ENCODE measurements at places on chromosomes 12 and 14.

DNA sequence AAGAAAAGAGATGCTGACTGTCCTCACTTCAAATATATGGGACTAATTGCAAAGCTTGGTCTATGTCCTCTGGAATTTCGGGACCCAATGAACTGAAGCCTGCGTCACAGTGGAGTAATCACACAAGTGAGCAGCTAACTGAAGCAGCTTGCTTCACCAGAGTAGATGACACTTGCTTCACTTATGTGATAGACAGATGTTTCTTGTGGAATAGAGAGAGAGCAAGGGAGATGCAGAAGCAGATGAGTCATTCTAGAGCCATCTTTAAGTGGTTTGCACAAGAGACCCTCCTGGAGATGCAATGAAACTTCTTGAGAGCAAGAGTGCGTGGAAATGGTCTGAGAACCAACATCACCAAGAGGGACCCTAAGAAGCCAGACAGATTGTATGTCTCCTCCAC is 1537.1 kb upstream of the FLRT2 start:
- no peak for DNase-seq

DNA sequence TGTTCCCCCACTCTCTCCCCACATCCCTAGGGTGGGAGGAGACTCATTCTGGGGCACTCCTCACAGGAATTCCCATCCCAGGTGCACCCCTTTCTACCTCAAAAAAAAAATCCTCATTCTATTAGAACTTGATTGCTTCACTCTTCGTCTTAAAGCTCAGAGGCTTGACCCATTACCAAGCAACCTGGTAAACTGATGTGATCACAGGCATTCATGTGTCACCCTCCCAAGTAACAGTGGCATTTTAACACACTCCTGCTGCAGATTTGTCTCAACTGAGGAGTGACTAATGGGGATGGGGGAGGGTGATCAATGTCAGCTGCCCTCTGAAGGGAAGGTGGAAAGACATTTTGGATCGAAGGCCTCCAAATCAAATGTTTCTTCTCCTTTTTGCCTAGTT is 78.1 kb upstream of the PTHLH start:
- DNase-seq = no peak

- no peak for DNase-seq
These were observed 8.5 kb downstream of the LRTM2 start for GRCh38 chr12:1828856-1829255.

- no peak for DNase-seq
These were observed 3.8 kb downstream of the PRKCH start for GRCh38 chr14:61325166-61325565.

- no peak for DNase-seq
These were observed 968 bp upstream of the ARID4A start for GRCh38 chr14:58297412-58297761.

DNA sequence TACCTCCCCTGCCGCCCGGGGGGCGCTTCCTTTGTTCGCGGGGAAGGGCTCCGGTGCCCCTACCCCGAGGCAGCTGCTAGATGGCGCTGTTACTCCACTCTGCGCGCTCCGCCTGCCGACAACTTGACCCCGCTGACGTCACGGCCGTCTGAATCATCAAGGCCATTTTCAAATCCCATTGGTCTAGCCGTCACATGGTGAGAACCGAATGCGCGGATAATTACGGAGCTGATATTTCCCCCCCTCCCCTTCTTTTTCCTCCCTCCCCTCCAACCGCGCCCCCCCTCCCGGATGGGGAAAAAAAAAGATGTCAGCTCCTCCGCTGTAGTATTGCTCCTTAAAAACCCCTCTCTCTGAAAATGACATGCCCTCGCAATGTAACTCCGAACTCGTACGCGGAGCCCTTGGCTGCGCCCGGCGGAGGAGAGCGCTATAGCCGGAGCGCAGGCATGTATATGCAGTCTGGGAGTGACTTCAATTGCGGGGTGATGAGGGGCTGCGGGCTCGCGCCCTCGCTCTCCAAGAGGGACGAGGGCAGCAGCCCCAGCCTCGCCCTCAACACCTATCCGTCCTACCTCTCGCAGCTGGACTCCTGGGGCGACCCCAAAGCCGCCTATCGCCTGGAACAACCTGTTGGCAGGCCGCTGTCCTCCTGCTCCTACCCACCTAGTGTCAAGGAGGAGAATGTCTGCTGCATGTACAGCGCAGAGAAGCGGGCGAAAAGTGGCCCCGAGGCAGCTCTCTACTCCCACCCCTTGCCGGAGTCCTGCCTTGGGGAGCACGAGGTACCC is at the start of gene HOXC10:
Gene HOXC10 (plus strand): TSS at position 246 of the 791 bp plus-strand sequence. CDS start 114 bp downstream, at position 360.
- DNase-seq = peak; percentile 68

Measured in heart right ventricle (tissue), 16 donors.